ENCODE measurements at places on chromosomes 5 and 9. TPM values are rescaled to one million over a fixed set of nuclear protein-coding genes. Genes with fewer than 3 reads are reported as not detected.

Gene ACOT12
- not detected for total RNA-seq

Gene ASPN
- 102 TPM for total RNA-seq

Gene AQP7
- total RNA-seq = 207 TPM

Gene BARHL1
- not detected for total RNA-seq

Gene EGR1
- 69.9 TPM for total RNA-seq

Gene TNC
- 82.7 TPM for total RNA-seq

Gene CBY3
- total RNA-seq = not detected

Gene FBXO4
- 5.7 TPM for total RNA-seq

Gene FBP1
- 55.7 TPM for total RNA-seq

GRCh38 chr5:1535646-1536045, 11.9 kb upstream of the LPCAT1 start:
- H3K27ac ChIP-seq = no peak overlapping the region
- DNase-seq = no peak
- H3K4me3 ChIP-seq = no peak overlapping the region
- no peaks in the 10 kb centered on the region for H3K4me1 ChIP-seq
- no peaks in the 10 kb centered on the region for H3K36me3 ChIP-seq
- H3K27me3 ChIP-seq = no peaks in the 10 kb centered on the region

- H3K36me3 ChIP-seq = no peaks in the 10 kb centered on the region
- H3K27ac ChIP-seq = peak overlapping the region; percentile 92
These were observed 757 bp downstream of the ZBED3 start for GRCh38 chr5:77086368-77086688.

GRCh38 chr9:92980085-92980745, 32.9 kb downstream of the FGD3 start:
- no peaks in the 10 kb centered on the region for H3K27me3 ChIP-seq
- H3K27ac ChIP-seq = no peak overlapping the region

GRCh38 chr5:169719360-169720314, 82.6 kb downstream of the DOCK2 start:
- DNase-seq = no peak
- H3K36me3 ChIP-seq = no peaks in the 10 kb centered on the region
- H3K4me3 ChIP-seq = no peak overlapping the region
- H3K27me3 ChIP-seq = no peaks in the 10 kb centered on the region
- no peaks in the 10 kb centered on the region for H3K4me1 ChIP-seq

DNA sequence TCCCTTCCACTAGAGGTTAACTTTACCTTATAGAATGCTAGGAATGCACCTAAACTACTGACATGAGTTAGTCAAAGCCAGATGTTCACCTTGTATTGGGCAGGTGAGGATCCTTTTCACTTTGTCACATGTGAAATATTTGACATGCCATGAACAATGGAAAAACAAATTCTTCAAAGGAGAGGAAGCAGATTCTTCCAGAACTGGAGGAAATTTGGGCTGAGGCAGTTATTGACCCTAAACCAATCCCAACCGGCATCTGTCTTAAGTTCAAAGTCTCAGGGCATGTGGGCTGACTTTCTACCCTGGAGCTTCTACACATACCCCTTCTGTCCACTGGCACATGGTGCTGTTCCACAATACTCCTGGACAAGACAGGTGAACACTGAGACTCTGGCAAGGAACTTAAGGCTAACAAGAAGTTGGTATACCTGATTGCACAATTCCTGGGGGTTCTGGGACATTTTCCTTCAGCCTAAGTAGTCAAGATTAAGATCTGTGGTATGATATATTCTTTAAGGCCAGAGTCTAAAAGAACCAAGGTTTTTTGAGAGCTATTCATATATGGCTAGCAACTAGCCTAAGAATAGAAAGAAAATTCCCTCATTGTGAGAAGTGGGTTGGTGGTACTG, 2.6 kb downstream of the VLDLR start:
- H3K4me1 ChIP-seq = no peaks in the 10 kb centered on the region
- no peak for DNase-seq
- peaks cover 14% of the 10 kb centered on the region for H3K27me3 ChIP-seq
- H3K4me3 ChIP-seq = no peak overlapping the region

- H3K36me3 ChIP-seq = no peaks in the 10 kb centered on the region
- no peaks in the 10 kb centered on the region for H3K4me1 ChIP-seq
- no peak for DNase-seq
- no peak overlapping the region for H3K27ac ChIP-seq
- H3K4me3 ChIP-seq = no peak overlapping the region
These were observed 367.1 kb upstream of the RIOK2 start for GRCh38 chr5:97550164-97550563.

- no peak overlapping the region for H3K27ac ChIP-seq
- H3K4me1 ChIP-seq = no peaks in the 10 kb centered on the region
- no peak for DNase-seq
- no peaks in the 10 kb centered on the region for H3K36me3 ChIP-seq
These were observed 103.1 kb upstream of the ISL1 start for GRCh38 chr5:51279983-51280706.

DNA sequence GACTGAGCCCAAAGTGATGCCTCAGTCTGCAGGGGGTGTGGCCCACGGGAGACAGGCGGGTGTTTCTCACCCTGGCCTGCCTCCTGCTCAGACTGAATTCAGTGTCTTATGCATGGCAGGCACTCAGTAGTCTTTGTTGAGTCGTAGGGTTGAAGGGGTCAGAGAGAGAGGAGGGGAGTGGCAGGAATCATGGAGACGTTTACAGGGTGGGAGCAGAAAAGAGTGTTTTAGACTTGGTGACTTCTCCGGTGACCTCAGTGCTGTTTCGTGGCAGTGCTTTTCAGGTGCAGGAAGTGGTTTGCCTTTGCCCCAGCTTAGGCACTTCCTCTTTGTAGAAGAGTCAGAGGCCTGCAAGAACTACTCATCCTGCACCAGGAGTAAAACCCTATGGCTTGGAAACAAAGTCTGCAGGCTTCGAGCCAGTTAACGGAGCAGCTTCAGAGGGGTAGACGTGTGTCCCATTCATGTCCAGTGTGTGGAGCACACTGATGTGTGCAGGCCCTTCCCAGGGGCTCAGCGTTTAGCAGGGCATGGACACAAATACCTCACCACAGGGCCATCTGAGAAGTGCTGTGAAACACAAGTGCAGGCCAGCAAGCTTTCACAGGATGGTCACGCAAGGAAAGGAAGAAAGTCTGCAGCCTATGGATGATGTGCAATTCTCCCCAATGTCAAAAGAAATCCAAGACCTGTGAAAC, 24.5 kb upstream of the SEMA4D start:
- H3K4me3 ChIP-seq = no peak overlapping the region
- no peaks in the 10 kb centered on the region for H3K27me3 ChIP-seq
- H3K36me3 ChIP-seq = no peaks in the 10 kb centered on the region

- no peak for DNase-seq
- H3K27me3 ChIP-seq = no peaks in the 10 kb centered on the region
- no peaks in the 10 kb centered on the region for H3K36me3 ChIP-seq
- H3K4me1 ChIP-seq = no peaks in the 10 kb centered on the region
- H3K4me3 ChIP-seq = no peak overlapping the region
- H3K27ac ChIP-seq = no peak overlapping the region
These were observed 188.9 kb downstream of the SGCD start for GRCh38 chr5:156515803-156516360.

- H3K27ac ChIP-seq = no peak overlapping the region
- H3K4me3 ChIP-seq = no peak overlapping the region
- no peaks in the 10 kb centered on the region for H3K36me3 ChIP-seq
- H3K4me1 ChIP-seq = no peaks in the 10 kb centered on the region
These were observed 45.2 kb upstream of the RAD23B start for GRCh38 chr9:107237873-107238272.

DNA sequence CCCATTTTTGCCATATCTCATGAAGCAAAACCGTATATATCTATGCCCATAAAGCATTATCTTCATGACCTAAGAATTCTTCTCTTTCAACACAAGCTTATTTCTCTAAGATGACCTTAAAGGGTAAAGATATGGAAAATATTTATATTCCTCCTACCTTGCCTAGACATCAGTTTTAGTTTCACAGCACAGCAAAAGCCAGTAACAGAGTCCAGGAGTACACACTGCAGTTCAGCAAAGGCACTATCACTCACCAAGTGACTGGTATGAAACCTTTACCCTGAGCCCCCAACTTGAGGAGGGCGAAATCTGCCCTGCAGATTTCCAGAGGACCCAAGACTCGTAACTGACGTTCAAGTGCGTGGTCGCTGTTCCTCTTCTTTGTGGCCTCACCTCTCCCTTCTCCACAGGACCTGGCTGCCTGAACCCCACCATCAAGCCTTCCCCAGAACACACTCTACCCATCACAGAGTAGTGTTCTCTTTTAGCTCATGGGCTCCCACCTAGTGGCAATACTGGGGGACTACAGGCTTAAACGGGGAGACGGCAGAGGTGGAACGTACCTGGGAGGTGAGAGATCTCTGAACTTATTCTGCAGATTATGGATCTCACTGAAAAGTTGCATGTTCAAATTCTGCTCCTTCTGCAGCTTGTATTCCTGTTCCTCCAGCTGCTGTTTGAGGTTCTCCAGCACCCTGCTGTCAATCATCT, 141.0 kb downstream of the CDK5RAP2 start:
- no peak overlapping the region for H3K4me3 ChIP-seq
- H3K36me3 ChIP-seq = no peaks in the 10 kb centered on the region
- no peaks in the 10 kb centered on the region for H3K4me1 ChIP-seq
- no peak overlapping the region for H3K27ac ChIP-seq

GRCh38 chr9:137278061-137278701, 655 bp downstream of the TOR4A start:
- H3K36me3 ChIP-seq = no peaks in the 10 kb centered on the region
- H3K4me3 ChIP-seq = peak overlapping the region; percentile 62
- peaks cover 13% of the 10 kb centered on the region for H3K4me1 ChIP-seq
- DNase-seq = peak; percentile 50
- peaks cover 9% of the 10 kb centered on the region for H3K27me3 ChIP-seq

GRCh38 chr9:127361561-127361960, 35.4 kb upstream of the SLC2A8 start:
- H3K4me3 ChIP-seq = no peak overlapping the region
- H3K36me3 ChIP-seq = no peaks in the 10 kb centered on the region
- peak overlapping the region; percentile 66 for H3K27ac ChIP-seq
- H3K4me1 ChIP-seq = peaks cover 15% of the 10 kb centered on the region
- DNase-seq = peak; percentile 38

DNA sequence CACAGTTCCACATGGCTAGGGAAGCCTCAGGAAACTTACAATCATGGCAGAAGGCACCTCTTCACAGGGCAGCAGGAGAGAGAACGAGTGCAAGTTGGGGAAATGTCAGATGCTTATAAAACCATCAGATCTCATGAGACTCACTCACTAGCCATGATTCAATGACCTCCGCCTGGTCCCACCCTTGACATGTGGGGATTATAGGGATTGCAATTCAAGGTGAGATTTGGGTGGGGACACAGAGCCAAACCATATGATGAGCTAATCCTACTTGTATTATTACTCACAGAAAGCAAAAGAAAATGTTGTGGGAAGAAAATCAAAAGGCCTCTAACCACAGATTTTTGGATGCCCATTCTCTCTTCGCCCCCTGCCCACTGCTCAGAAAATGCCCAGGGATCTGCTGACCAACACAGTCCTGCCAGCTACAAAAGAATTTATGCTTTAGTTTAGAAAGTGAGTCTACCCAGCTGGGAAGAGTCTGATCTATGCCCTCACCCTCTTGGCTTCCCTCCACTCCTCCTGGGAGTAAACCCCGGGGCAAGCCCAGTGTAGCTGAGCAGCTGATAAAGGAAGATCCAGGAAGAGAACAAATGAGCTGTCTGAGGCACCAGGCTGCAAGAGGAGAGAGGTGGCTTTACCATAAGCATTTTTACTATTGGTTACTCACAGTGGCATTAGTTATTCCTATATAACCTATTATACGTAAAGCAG, 53.1 kb downstream of the RNF130 start:
- H3K27me3 ChIP-seq = no peaks in the 10 kb centered on the region
- H3K36me3 ChIP-seq = no peaks in the 10 kb centered on the region
- H3K27ac ChIP-seq = no peak overlapping the region
- no peaks in the 10 kb centered on the region for H3K4me1 ChIP-seq
- no peak for DNase-seq

DNA sequence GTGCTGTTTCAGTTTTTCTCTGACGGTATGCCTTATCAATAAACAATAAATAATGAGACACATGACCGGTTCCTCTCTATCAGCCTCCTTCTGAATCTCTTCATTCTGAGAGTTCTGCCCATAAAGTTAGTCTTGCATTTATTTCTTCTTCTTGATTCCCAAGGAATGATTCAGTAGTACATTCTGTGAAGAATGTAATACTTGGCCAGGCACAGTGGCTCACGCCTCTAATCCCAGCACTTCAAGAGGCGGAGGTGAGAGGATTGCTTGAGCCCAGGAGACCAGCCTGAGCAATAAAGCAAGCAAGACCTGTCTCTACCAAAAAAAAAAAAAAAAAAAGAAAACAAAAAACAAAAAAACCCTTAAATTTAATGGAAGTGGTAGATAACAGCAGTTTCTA, 53.9 kb downstream of the PAM start:
- no peaks in the 10 kb centered on the region for H3K36me3 ChIP-seq
- H3K27ac ChIP-seq = no peak overlapping the region
- H3K27me3 ChIP-seq = no peaks in the 10 kb centered on the region
- H3K4me1 ChIP-seq = peaks cover 14% of the 10 kb centered on the region
- no peak overlapping the region for H3K4me3 ChIP-seq

GRCh38 chr5:95537501-95537900, 17.3 kb downstream of the SKIC3 start:
- DNase-seq = no peak
- H3K36me3 ChIP-seq = peaks cover 28% of the 10 kb centered on the region
- H3K27ac ChIP-seq = no peak overlapping the region
- H3K4me3 ChIP-seq = no peak overlapping the region
- no peaks in the 10 kb centered on the region for H3K27me3 ChIP-seq
- no peaks in the 10 kb centered on the region for H3K4me1 ChIP-seq

- H3K27me3 ChIP-seq = no peaks in the 10 kb centered on the region
- no peaks in the 10 kb centered on the region for H3K4me1 ChIP-seq
- no peaks in the 10 kb centered on the region for H3K36me3 ChIP-seq
- no peak overlapping the region for H3K27ac ChIP-seq
- DNase-seq = no peak
These were observed 431.0 kb upstream of the SLC30A5 start for GRCh38 chr5:68662804-68663307.
